ENCODE measurements at places on chromosomes 4 and X.

DNA sequence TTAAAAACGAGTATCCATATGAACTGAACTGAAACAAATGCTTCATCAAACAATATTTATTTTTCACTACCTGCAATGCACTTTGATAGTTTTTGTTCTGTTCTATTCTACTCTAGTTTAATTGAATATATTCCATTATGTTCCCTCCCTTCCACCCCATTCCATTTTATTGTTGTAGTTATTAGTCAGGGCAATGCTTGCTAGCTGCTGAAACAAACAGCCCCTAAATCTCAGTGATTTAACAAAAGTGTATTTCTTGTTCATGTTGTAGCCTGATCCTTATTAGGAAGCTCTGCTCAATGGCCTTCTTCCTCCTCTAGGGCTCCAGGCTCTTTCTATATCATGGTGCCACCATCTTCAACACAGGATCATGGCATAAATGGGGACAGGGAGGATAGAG lies 122.3 kb upstream of the RAI2 start:
- no peak for DNase-seq
- 0 out of 2 replicates have a peak, but pooled peaks cover 2% of the 10 kb centered on the region for H3K4me1 ChIP-seq
- H3K36me3 ChIP-seq, result no peaks in the 10 kb centered on the region
- no peak overlapping the region for H3K27ac ChIP-seq
- H3K27me3 ChIP-seq, result no peaks in the 10 kb centered on the region
- no peak overlapping the region for H3K4me3 ChIP-seq

DNA sequence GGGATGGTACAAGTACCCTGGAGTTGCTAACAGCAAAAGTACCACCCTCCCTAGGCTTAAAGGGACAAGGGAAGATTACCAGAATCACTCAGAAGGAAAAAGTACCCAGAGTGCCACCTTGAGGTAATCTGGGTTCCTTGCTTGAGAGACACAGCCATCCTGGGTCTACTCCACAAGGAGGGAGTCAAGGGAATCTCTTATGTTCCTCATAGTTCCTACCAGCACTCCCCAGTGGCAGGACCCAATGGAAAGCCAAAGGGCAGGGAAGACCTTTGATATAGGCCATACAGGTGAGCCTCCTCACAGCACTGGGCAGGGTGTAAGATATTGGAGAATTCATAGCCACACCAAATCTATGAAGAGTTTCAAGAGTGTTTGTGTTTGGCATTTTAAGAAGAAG lies 5.7 kb downstream of the IL2 start:
- peak; percentile 4 for DNase-seq
- H3K27me3 ChIP-seq, result peaks cover 7% of the 10 kb centered on the region
- H3K4me1 ChIP-seq, result no peaks in the 10 kb centered on the region

GRCh38 chr4:76224171-76224570 lies 10.5 kb upstream of the SCARB2 start:
- no peaks in the 10 kb centered on the region for H3K4me1 ChIP-seq
- no peak overlapping the region for H3K27ac ChIP-seq
- H3K4me3 ChIP-seq, result no peak overlapping the region
- DNase-seq, result no peak
- H3K27me3 ChIP-seq, result no peaks in the 10 kb centered on the region

DNA sequence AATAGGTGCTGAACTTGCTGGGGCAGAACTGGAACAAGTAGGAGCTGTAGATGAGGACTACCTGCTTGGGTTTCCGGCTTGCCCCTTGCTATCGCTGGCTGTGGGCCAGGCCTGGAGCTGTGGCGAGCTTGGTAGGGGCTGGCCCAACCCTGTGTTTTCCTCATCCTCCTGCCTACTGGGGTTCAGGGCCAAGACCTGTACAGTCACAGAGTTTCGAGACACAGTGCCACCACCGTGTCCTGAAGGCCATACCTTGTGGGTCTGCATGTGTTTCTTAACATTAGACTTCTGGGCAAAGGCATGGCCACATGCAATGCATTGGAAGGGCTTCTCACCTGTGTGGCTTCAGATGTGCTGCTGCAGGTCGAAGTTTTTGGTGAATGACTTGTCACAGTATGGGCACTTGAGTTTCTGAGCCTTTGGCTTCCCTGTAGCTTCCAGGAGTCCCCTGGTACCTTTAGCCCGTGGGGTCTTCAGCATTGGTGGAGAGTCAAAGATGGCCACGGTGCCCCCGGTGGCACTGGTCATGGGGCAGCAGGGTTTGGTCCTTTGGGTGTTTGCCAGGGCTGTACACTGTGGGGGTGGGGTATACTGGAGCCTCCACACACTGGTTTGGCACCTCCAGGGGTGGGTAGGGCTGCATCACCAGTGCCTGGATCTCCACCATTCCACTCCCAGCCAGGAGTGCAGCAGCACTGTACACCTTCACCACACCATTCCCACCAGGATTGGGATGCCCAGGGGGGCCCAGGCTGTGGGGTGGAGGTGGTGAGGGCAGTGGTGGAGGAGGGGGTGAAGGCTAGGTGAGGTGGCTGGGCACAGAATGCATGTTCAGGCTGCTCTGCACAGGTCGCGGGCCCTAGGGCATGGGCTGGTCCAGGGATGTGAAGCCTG lies 52.1 kb downstream of the CFAP299 start:
- H3K4me3 ChIP-seq, result no peak overlapping the region
- H3K27ac ChIP-seq, result no peak overlapping the region
- no peaks in the 10 kb centered on the region for H3K36me3 ChIP-seq
- DNase-seq, result no peak

GRCh38 chrX:14015941-14016340 lies 13.8 kb downstream of the GEMIN8 start:
- no peaks in the 10 kb centered on the region for H3K4me1 ChIP-seq
- H3K36me3 ChIP-seq, result peaks cover 40% of the 10 kb centered on the region

DNA sequence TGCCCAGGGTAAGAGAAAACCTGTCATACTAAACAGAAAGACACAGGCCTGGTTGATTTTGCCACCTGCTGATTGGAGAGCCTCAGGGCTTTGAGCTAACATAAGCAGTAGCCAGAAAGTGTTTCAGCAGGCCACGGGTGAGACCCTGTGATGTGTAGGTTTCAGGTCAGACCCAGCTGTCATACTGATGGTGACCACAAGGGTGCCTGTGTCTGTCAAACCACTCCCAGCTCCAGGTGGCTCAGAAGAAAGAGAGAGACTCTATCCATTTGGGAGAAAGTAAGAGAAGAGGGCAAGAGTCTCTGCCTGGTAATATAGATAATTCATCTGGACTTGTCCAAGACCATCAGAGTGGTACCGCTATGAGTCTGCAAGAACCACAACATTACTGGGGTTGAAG lies 72.8 kb upstream of the NLRP2B start:
- no peak overlapping the region for H3K4me3 ChIP-seq
- no peak overlapping the region for H3K27ac ChIP-seq
- no peaks in the 10 kb centered on the region for H3K36me3 ChIP-seq
- DNase-seq, result peak; percentile 10
- no peaks in the 10 kb centered on the region for H3K4me1 ChIP-seq
- no peaks in the 10 kb centered on the region for H3K27me3 ChIP-seq

GRCh38 chr4:146095091-146095690 lies 80.3 kb upstream of the LSM6 start:
- H3K4me3 ChIP-seq, result no peak overlapping the region
- DNase-seq, result peak; percentile 17
- no peak overlapping the region for H3K27ac ChIP-seq
- H3K27me3 ChIP-seq, result no peaks in the 10 kb centered on the region

DNA sequence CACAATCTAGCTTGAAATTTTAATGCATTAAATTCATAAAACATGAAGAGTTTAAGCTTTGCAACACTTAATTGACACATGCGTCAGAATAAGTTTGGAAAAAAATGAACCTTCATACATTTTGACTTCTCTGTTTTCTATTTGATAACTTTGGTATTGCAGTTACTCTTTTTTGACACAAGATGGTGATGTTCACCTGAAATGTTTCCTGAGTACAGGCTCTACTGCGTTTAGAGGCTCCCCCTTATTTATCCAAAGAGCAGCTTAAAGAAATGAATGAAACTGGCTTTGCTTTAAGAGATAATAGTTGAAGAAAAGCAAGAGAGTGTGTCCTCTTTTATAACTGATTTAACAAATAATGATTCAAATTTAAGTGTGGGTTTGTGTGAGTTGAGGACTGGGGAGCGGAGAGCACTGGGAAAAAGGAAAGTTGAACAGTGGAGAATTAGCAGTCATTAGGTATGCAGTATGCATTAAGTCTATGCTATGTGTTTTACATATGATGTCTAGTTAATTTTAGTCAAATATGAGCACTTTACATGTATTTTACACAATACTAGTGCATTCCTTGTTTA lies 180.6 kb upstream of the NUDT6 start:
- H3K4me1 ChIP-seq, result no peaks in the 10 kb centered on the region
- no peaks in the 10 kb centered on the region for H3K27me3 ChIP-seq

DNA sequence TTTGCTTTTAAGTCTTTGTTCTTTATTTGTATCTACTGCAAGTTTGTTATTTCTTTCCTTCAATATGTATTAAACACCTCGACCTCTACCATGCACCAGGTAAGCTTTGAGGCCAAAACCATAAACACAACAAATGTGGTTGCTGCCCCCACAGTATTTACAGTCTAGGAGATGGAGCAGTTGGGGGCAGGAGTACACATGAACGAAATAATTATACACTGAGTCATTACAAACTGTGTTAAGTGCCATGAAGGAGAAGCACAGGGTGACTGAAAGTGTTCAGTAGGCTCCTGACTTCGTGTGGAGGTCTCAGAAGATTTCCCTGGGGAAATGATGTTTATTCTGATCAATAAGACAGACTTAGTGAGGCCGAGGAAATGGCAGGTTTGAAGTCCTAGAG lies 30.3 kb downstream of the SLC25A43 start:
- H3K27ac ChIP-seq, result no peak overlapping the region
- no peak for DNase-seq
- H3K4me1 ChIP-seq, result peaks cover 29% of the 10 kb centered on the region
- H3K36me3 ChIP-seq, result no peaks in the 10 kb centered on the region
- no peak overlapping the region for H3K4me3 ChIP-seq

DNA sequence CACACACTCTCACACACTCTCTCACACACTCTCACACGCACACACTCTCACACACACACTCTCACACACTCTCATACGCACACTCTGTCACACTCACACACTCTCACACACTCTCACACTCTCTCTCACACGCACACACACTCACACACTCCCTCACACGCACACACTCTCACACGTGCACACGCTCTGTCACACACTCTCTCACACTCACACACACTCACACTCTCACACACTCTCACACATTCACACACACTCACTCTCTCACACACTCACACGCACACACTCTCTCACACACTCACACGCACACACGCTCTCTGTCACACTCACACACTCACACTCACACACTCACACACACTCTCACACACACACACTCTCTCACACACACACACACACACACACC lies 43.0 kb upstream of the DCTD start:
- no peaks in the 10 kb centered on the region for H3K4me1 ChIP-seq
- H3K36me3 ChIP-seq, result no peaks in the 10 kb centered on the region
- DNase-seq, result no peak
- no peaks in the 10 kb centered on the region for H3K27me3 ChIP-seq
- no peak overlapping the region for H3K27ac ChIP-seq

GRCh38 chrX:44330227-44330626 lies 13.2 kb downstream of the EFHC2 start:
- H3K4me1 ChIP-seq, result no peaks in the 10 kb centered on the region
- no peak overlapping the region for H3K4me3 ChIP-seq
- no peaks in the 10 kb centered on the region for H3K27me3 ChIP-seq
- no peak overlapping the region for H3K27ac ChIP-seq
- no peak for DNase-seq
- H3K36me3 ChIP-seq, result no peaks in the 10 kb centered on the region

DNA sequence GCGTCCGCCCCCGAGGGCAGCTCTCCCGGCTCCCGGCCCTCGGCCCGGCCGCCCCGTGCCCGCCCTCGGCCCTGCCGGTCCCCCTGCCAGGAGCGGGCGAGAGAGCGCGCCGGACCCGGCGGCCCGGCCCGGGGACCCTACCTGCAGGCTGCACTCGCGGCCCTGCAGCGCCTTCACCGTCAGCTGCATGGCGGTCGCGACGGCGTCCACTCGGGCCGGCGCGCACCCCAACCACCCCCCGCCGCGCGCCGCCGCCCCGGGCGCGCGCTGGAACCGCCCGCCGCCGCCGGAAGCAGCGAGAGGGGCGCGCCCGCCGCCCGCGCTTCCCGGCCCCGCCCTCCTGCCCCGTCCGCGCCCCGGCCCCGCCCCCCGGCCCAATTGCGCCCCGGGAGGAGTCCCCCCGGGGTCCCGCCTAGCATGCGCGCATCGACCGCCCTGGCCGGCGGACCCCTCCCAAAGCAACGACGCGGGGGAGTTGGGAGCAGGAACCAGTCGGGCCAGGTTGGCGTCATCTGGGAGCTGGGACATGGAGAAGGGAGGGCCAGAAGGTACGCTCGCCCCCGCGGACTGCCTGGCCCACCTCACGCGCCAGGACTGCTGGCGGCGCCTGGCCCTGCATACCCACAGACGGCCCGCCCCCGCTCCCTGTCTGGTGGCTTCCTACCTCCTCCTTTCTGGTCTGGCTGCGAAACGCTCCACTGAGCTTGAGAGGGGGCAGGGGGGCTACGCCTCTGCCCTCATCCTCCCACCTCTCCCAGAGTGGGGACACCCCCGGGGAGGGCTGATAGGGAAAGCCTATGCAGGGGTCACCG lies at the start of gene UBL4A:
TSS of gene UBL4A (minus strand) at position 220 of the 812 bp plus-strand sequence. CDS start at position 189, 31 bp downstream.
- peaks cover 56% of the 10 kb centered on the region for H3K4me1 ChIP-seq
- no peaks in the 10 kb centered on the region for H3K27me3 ChIP-seq
- H3K36me3 ChIP-seq, result peaks cover 21% of the 10 kb centered on the region
- peak within 1 kb of the TSS; percentile 26 for H3K4me3 ChIP-seq

- no peak overlapping the region for H3K4me3 ChIP-seq
- DNase-seq, result no peak
- H3K36me3 ChIP-seq, result no peaks in the 10 kb centered on the region
- H3K27me3 ChIP-seq, result no peaks in the 10 kb centered on the region
These were observed 374.0 kb downstream of the RAPGEF2 start for GRCh38 chr4:159476886-159477285.

DNA sequence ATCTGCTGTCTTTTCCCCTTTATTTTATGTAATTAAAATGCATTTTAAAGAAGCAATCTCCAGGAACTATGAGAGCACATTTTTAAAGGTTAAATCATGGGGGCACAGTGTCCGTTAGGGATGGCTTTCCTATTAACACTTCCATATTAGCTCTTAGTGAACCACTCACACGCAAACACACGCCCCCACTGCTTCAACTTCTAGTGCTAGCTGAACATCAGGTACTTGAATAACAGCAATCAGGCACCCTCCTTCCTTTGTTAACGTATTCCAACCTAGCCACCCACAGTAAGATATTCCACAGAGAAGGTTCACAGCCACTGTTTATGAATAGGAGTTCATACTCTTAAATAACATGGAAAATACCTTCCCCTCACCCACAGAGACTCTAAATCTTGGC lies 9.3 kb downstream of the TMEM255A start:
- peaks cover 12% of the 10 kb centered on the region for H3K4me1 ChIP-seq
- no peak for DNase-seq
- H3K27ac ChIP-seq, result no peak overlapping the region

- H3K27ac ChIP-seq, result no peak overlapping the region
- no peaks in the 10 kb centered on the region for H3K36me3 ChIP-seq
- DNase-seq, result no peak
- H3K4me3 ChIP-seq, result no peak overlapping the region
These were observed 24.8 kb downstream of the SMIM20 start for GRCh38 chr4:25938787-25939186.

- no peak overlapping the region for H3K4me3 ChIP-seq
- no peak overlapping the region for H3K27ac ChIP-seq
- H3K27me3 ChIP-seq, result no peaks in the 10 kb centered on the region
- H3K36me3 ChIP-seq, result no peaks in the 10 kb centered on the region
- DNase-seq, result no peak
- H3K4me1 ChIP-seq, result no peaks in the 10 kb centered on the region
These were observed 69.8 kb downstream of the ZNF827 start for GRCh38 chr4:145868637-145869409.

- H3K4me3 ChIP-seq, result no peak overlapping the region
- no peaks in the 10 kb centered on the region for H3K27me3 ChIP-seq
- no peak overlapping the region for H3K27ac ChIP-seq
- no peaks in the 10 kb centered on the region for H3K36me3 ChIP-seq
These were observed 222.5 kb downstream of the CHIC1 start for GRCh38 chrX:73785493-73785892.
